ENCODE measurements at places on chromosomes 2 and 18.

DNA sequence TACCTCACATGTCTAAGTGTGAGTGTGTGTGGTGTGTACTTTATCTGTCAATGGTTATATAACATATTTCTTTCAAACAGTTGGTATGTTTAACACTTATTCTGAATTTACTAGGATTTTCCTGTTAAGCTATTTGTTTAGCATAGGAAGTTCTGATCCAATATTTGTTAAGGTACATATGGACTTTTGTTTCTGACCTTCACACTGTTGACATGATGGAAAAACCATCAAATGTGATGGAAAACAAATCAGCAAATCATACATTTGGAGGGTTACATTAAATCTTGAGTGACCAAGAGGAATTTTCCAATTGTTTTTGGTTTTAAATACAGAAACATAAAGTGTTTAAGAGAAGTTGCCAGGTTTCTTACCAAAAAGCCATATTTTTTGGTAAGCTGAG is 638.9 kb downstream of the STK39 start:
- DNase-seq: no peak

GRCh38 chr18:73839441-73839840 is 308.2 kb downstream of the FBXO15 start:
- no peak for DNase-seq

DNA sequence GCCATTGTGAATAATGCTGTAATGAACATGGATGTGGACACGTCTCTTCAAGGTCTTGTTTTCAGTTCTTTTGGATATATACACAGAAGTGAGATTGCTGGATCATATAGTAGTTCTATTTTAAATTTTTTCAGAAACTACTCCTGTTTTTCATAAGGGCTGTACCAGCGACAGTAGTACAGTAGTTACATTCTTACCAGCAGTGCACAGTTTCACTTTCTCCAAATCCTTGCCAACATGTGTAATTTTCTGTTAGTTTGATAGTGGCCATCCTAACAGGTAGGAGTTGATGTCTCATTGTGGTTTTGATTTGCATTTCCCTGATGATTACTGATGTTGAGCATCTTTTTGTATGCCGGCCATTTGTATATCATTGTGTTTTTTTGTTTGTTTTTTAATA is 81.7 kb downstream of the EPC2 start:
- no peak for DNase-seq

- no peak for DNase-seq
These were observed 57.6 kb downstream of the LONRF2 start for GRCh38 chr2:100264651-100265050.
